Tibial nerve (tissue), 4 donors: ENCODE measurements at places on chromosomes 4 and X. TPM values are rescaled to one million over a fixed set of nuclear protein-coding genes. Genes with fewer than 3 reads are reported as not detected.

The GPR173 gene
- 7.9 TPM for total RNA-seq

The SPP1 gene
- total RNA-seq: 91.0 TPM

DNA sequence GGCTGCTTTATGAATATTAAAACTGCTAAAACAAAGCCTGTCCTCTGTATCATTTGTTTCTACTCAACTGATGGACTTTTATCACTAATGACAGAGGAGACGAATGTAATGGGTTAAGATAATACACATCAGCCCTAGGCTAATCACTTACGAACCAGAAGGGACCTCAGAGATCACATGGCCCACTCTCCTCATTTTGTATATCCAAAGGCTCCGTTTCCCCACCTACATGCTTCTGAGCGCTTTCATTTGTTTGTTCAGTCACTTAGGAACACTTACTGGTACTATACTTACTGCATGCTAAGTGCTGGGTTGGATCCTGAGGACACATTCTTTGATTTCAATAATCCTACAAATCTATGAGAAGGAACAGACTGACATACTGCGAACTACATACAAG, 169.3 kb downstream of the CEP135 start:
- DNase-seq: no peak

- DNase-seq: no peak
Observed at GRCh38 chr4:168549143-168549542, 52.3 kb downstream of the PALLD start.

- DNase-seq: no peak
Observed at GRCh38 chr4:71237641-71238040, 101.2 kb upstream of the SLC4A4 start.

DNA sequence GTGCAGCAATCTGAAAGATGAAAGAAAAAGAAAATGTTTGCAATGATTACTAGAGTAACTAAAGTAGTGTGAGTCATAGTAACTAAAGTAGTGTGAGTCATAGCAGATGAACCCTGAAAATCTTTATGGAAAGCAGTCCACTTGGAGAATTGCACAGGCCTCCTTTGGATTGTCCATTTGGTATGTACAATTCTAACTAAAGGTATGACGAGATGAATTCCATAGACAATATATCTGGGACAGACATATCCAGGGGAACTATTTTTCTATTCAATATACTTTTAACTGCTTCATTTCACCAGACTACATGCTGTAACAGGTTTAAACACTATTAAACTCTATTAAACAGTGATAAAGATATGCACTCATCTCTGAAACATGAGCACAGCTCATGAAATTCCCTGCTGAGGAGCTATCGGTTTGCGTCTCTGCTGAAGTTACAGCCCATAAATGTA, 798.7 kb downstream of the PCDH7 start:
- DNase-seq: no peak

DNA sequence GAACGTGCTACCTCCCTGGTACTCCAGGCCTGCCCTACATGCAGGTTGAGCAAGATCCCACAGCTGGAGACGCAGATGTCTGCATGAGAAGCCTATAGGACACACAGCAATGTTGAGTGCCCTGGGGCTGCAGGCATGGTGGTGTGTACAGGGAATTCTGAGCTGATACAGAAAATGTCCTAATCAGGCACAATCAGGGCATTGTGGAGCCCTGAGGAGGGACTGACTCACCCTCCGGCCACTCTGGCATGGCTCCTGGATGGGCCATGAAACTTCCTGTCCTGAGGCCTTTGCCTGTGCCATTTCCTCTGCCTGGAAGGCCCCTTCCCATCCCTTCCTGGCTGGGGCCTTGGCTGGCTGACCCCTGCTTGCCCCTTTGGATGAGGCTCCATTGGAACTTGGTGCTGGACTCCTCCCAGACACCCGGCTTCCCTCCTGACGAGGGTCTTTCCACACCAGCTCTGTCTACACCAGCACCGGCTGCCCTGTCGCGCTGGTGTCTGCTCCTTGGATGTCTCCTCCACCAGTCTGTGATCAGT, 16.7 kb upstream of the AFAP1 start:
- peak; percentile 38 for DNase-seq
